ENCODE measurements at places on chromosomes 6 and 20.

GRCh38 chr6:168929871-168930450 is 323.7 kb downstream of the THBS2 start:
- DNase-seq, result no peak

DNA sequence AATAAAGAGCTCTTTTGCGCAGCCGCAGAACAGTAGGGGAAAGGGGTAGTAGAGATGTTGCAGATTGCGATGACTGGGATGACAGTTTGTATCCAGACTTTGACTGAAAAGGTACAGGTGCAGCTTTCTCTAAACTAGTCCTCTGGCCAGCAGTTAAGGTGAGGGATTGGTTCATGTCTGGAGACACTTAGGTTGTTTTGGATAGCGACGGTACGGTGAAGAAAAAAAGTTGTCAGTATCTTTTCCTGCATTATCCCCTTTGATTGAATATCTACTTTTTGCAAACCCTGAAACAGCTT is 537 bp downstream of the PRR3 start:
- DNase-seq, result no peak

DNA sequence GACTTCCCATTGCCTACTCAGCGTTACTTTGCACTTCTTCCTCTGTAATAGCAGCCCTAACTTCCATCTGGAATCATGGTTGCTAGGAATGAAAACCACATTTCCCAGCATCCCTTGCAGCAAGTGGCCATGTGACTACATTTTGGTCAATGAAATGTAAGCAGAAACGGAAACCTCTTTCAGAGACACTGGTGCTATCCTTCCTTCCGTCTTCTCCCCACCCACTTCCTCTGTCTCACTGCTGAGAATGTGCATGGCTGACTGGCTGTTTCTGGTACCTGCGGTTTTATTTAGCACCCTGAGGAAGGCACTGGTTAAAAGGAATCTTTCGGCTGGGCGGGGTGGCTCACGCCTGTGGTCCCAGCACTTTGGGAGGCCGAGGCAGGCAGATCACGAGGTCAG is 107.4 kb downstream of the SCML4 start:
- peak; percentile 73 for DNase-seq

DNA sequence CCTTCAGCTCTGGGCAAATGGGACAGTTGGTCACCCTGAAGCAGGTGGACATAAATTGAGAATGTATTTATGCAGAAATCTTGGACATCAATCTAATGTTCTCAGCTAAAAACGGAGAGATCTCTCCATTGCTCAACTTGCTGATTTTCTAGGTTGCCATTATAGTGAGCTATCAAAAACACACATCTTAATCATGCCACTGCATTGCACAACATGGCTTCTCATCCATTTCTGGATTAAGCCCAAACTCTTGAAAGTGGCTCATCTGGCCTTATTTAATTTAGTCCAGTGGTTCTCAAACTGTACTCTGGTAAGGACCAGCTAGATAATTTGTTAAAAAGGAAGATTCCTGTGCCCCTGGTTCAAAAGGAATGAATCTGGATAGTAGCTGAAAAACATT is 324.9 kb upstream of the CITED2 start:
- DNase-seq, result no peak

GRCh38 chr6:112269114-112269513 is 14.7 kb upstream of the LAMA4 start:
- no peak for DNase-seq

- no peak for DNase-seq
These were observed 69.9 kb downstream of the HACE1 start for GRCh38 chr6:104789770-104790190.

GRCh38 chr6:22756365-22756764 is 187.0 kb downstream of the HDGFL1 start:
- no peak for DNase-seq

- DNase-seq, result no peak
These were observed 33.7 kb downstream of the NOL7 start for GRCh38 chr6:13648850-13649249.

- no peak for DNase-seq
These were observed 26.3 kb downstream of the PRDM1 start for GRCh38 chr6:106112433-106112832.

DNA sequence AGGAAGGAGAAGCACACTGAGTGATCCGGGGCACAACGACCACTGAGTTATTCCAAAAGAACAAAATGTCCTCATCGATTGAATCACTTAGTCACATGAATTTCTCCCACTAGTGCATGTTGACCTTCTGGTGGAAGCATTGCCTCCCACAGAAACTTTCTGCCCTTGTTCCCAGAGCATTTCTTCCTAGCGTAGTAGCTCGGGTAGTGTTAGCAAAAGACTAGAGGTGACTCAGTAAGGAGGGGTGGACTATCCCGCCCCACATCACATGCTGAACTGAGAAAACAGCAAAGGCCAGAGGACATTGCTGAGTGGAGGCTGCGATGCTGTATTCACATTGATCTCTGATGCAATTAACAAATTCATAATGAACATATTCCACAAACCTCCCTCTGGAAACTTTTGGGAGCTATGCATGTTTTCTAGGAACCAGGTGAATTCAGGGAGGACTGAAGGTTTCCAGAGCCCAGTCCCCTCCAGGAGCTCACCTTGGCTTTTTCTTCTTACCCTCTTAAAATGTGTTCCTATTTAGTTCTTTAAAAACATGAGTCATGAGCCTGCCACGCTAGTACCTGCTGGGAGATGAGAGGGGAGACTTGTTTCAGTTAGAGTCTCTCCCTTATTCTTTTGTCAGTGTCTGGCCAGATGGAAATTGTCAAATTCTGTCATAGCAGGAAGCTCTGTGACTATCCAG is 507.9 kb downstream of the CDH26 start:
- no peak for DNase-seq

DNA sequence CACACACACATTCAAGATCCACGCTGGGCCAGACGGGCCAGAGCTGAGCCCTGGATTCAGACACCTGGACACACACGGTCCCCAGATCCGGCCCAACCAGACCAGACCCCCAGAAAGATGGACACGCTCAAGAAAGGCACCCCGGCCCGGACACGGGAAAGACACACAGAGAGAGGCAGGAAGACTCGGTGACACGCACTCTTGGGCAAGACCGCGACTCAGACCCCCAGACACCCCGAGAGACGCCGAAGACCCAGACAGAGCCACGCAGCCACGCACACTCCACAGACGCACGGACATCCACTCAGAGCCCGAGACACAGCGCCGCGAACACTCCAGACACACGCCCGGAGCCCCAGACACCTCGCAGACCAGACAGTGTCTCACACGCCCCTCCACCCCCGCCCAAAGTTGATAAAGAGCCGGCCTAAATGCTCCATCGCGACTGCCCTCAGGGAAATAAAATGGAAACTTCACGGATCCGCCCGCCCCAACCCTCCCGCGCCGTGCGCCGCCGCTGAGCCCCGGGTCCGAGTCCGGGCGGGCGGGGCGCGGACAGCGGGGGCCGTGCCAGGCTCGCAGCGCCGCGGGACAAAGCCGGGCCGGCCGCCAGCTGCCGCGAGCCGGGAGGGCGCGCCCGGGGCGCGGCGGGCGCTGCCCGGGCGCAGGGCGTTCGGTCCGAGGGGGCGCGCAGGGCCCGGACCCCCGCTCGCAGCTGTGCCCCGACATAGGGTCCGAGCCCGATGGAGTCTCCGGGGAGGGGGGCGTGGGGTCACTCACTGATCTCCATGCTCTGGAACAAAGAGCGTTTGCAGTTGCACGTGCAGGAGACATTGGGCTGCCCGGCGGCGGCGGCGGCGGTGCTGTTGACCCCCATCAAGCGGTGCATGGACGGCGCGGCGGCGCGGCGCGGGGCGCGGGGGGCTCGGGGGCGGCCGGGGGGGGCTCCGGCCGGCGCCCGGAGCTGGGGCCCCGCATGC is 831 bp downstream of the PMEPA1 start:
- peak; percentile 24 for DNase-seq

Measured in effector memory CD4-positive, alpha-beta T cell (primary cell).